ENCODE measurements at places on chromosomes 2 and 18. TPM values are rescaled to one million over a fixed set of nuclear protein-coding genes. Genes with fewer than 3 reads are reported as not detected.

Gene AMER3
- polyA plus RNA-seq, result not detected

- DNase-seq, result peak; percentile 91
These were observed 2.4 kb downstream of the CYP26B1 start for GRCh38 chr2:72145289-72145657.

Gene MOGAT1
- polyA plus RNA-seq, result 0.31 TPM

Gene SLC23A3
- 1.1 TPM for polyA plus RNA-seq

- no peak for DNase-seq
These were observed 103.1 kb upstream of the APCDD1 start for GRCh38 chr18:10351219-10351818.

GRCh38 chr2:163953390-163953907, 217.6 kb upstream of the FIGN start:
- no peak for DNase-seq

- DNase-seq, result no peak
These were observed 225.0 kb downstream of the FHOD3 start for GRCh38 chr18:36522509-36522908.

Gene CTAGE1
- not detected for polyA plus RNA-seq

- no peak for DNase-seq
These were observed 41.8 kb upstream of the NAB1 start for GRCh38 chr2:190607014-190607597.

- peak; percentile 10 for DNase-seq
These were observed 13.1 kb downstream of the CCDC68 start for GRCh38 chr18:54946149-54946581.

DNA sequence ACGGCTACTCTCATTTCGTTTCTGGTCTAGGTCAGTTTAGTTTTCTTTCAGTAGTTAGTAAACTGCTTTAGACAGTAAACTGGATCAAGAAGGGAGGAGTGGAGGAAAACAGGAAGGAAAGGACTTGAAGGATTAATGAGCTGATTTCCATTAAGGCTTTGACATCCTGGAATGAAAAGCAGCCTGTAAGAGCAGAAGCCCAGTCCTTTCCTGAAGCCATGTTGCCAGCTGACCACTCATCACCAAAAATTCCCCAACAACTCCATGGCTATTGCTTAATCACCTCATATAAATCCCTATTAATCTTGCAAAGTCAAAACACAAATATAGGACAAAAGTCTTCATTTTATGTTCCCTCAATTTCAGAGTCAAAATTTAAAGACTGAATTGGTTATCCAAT, 113.7 kb upstream of the ZFP36L2 start:
- no peak for DNase-seq

DNA sequence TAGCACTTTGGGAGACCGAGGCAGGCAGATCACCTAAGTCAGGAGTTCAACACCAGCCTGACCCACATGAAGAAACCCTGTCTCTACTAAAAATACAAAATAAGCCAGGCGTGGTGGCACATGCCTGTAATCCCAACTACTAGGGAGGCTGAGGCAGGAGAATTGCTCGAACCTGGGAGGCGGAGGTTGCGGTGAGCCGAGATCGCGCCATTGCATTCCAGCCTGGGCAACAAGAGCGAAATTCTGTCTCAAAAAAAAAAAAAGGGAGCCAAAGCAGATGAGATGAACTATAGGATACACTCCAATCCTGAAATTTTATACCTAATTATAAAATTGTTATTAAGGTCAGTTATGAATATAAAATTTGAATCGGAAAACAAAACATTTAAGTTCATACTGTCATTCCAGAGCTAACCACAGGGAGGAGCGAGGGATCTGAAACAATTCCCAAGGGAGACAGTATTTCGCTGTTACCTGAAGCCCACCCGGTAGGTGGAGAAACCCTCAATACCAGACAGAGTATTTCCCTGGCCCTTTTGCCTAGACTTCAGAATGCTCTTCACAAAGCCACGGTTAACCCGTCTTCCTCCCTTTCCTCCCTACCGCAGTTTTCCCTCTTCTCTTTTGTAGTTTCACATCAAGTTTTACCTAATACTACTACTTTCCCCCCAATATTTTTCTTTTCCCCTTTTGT, 1.4 kb downstream of the PPM1G start:
- DNase-seq, result peak; percentile 15

Gene TEKT4
- not detected for polyA plus RNA-seq

- no peak for DNase-seq
These were observed 21.5 kb upstream of the TMEM87B start for GRCh38 chr2:112033600-112033999.

Gene KLHL29
- polyA plus RNA-seq, result 7.6 TPM

Gene FHL2
- 52.4 TPM for polyA plus RNA-seq

GRCh38 chr2:231707625-231707926, 749 bp upstream of the PTMA start:
- peak; percentile 80 for DNase-seq

DNA sequence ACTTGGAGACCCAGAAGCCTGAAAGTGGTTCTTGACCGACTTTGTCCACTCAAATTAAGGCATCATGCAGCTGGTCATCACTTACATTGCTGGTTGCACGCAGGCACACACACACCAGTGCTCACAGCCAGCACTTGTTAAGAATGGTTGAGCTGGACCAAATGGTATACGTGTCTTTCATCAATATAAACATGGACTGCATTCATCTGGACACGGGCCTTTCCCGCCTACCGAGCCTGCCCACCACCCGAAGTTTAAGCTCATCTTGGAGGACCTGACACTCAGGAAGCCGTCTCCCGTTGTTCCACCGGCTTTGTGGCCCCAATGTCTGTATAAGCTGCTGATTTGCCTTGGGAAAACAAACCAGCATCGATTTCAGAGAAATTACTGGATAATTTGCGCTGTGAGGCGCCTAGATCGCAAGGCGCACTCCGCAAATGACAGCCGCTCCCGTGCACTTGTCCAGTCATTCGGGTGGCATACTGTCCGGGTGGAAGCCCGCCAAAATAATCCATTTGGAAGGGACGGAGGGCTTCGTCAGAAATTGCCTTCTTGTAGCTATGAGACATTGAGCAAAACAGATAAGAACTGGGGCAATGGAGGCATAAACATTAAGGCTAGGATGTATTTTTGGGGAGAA, 40.1 kb upstream of the AKAIN1 start:
- DNase-seq, result no peak

DNA sequence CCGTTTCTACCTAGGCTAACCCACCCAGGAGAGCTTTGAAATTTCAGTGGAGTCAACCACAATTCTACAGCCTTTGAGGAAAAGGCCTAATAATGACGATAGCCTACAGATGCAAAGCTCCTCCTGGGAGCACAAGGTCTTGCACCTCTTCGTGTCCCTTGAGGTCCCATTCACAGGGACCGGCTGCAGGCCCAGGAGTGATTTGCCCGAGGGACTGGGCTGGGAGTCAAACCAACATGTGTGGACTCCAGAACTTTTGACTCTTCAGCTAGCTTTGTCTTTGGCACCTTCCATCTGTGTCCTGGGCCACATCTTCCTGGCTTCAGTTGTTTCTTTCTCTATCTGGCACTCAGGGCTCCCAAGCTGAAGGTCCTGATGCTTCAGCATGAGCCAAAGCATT, 76.5 kb downstream of the SMAD7 start:
- no peak for DNase-seq

DNA sequence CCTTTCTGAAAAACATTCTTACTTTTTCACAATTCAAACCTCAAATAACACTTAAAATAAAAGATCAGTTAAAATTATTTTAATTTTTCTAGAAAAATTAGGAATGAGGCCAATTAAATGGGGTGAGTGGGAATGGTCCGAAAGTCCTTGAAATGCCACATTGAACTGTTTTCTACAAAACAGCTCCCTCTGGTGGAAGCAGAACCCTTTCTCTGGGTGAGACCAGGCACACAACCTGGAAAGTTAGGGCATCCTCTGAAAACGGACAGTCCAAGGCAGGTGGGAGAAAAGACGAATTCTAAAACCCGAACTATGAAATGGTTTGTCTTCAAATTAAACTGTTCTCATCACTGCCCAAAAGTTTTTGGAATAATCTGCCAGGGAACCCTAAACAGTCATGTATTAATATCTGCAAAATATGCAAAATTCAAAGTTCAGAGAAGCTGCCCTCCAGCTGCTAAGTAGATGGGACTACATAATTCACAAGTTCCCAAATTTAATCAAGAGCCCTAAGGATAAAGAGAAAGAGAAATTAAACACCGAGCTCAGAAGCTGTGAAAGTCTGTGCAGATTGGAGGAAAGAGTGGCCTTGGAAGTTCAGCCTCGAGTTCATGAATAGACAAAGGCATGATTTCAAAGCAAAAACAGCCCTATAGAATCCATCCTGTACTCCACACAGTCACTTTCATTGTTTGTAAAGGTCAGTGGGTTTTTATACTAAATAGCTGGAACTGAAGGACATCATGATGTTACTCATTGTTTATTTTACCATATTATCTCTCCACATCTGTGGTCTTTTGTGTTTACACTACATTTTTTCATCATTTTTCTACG, 108.3 kb downstream of the PIEZO2 start:
- peak; percentile 46 for DNase-seq

DNA sequence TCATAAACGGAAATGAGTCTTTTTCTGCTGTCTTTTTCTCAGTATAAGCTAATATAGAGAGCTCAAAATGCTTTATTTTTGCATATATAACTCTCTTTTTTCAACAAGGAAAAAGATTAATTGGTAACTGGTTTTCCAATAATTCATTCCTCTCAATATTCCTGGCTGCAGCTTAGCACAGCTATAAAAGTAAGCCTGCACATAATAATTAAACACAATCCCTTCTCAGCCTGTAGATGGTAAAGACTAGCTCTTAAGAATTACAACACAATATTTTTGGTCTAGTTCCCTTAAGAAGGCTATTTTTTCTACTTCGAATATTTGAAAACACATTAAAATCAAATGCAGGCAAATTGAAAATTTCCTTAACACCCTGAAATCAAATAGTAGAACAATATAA, 258.0 kb downstream of the DOK6 start:
- DNase-seq, result no peak

GRCh38 chr2:42216694-42217093, 47.5 kb downstream of the EML4 start:
- no peak for DNase-seq

DNA sequence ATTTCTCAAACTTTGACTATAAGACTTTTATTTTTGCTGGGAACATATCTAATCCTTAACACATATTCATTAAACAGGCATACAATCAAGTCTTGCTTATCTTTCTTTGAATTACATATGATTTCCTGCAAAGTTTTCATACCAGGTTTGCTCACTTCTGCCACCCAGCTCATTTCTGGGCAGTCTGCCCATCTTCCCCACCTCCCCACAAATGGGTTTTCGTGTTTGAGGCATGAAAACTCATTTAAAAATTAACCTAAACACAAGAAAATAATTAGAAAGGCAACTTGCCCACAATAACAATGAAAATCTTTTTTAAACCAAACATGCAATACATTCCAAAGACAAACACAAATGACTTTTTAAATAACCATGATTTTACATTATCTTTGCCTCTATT, 3.4 kb downstream of the CHST9 start:
- DNase-seq, result no peak

- DNase-seq, result no peak
These were observed 996.9 kb downstream of the LRP1B start for GRCh38 chr2:141133883-141134282.

GRCh38 chr2:205937211-205937610, 148.8 kb downstream of the INO80D start:
- DNase-seq, result no peak

Gene RGPD3
- polyA plus RNA-seq, result 0.22 TPM

DNA sequence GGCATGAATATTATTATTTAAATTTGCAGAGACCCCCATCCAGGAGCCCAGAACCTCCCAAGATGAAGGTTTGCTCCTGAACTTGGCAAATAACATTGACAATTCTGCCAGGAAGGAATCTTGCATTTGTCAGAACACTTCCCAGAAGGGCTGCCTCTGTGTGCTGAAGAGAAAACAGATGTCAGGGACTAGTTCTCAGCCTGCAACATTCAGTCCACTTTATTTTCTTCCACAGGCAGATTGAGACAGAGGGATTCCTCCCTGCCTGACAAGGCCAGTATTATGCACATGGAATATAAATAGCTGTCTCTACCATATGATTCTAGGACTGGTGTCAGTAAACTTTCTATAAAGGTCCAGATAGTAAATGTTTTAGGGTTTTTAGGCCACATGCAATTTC, 171.5 kb upstream of the SIX2 start:
- DNase-seq, result no peak

Gene TRIB2
- 47.0 TPM for polyA plus RNA-seq

- DNase-seq, result no peak
These were observed 31.0 kb upstream of the SLC9A2 start for GRCh38 chr2:102588213-102588939.

DNA sequence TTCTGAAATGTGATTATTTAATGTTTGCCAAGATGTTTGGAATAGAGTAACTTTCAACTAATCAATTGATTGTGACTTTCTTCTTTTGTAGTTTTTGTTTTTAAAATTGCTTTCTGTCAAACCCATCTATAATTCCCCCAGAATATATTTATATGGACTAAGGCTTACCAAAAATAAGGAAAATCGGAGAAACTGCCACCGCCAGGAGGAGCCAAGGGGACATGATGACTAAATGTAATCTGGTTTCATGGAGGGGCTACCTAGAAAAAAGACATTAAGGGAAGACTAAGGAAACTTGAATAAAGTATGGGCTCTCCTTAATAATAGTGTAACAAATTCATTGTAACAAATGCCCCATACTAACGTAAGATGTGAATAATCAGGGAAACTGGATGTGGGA, 19.5 kb downstream of the BOLA3 start:
- no peak for DNase-seq

GRCh38 chr2:69774984-69775982, 33.3 kb downstream of the ANXA4 start:
- DNase-seq, result no peak

Gene RELCH
- 14.1 TPM for polyA plus RNA-seq

GRCh38 chr2:54471221-54471711, 15.1 kb downstream of the SPTBN1 start:
- DNase-seq, result no peak

GRCh38 chr2:23601301-23601965, 216.5 kb downstream of the KLHL29 start:
- DNase-seq, result no peak

DNA sequence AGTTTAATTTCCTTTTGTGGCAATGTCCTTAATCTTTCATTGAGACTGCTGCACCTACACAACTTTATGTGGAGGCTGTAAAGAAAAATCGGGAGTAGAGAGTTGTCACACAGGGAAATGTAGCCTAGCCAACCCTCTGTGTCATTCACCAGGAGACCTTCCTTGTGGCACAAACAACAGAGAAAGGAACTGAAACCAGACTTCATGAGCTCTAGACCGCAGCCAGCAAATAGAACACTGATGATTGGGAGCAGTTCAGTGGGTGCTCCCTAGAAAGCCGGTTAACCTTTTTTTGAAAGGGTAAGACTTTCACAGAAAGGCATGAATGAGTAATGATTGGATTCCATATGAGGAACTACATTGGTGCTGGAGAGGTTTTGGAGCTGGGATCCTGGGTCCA, 1752.4 kb upstream of the CELF4 start:
- no peak for DNase-seq

Gene POTEC
- polyA plus RNA-seq, result not detected

All from hindlimb muscle (tissue), 1 donor.